ENCODE measurements at places on chromosomes 3 and 15.

- DNase-seq: peak; percentile 32
Measured at GRCh38 chr15:64507293-64507802, 47.0 kb downstream of the ZNF609 start.

GRCh38 chr3:87627316-87627715, 350.9 kb upstream of the POU1F1 start:
- DNase-seq: no peak

DNA sequence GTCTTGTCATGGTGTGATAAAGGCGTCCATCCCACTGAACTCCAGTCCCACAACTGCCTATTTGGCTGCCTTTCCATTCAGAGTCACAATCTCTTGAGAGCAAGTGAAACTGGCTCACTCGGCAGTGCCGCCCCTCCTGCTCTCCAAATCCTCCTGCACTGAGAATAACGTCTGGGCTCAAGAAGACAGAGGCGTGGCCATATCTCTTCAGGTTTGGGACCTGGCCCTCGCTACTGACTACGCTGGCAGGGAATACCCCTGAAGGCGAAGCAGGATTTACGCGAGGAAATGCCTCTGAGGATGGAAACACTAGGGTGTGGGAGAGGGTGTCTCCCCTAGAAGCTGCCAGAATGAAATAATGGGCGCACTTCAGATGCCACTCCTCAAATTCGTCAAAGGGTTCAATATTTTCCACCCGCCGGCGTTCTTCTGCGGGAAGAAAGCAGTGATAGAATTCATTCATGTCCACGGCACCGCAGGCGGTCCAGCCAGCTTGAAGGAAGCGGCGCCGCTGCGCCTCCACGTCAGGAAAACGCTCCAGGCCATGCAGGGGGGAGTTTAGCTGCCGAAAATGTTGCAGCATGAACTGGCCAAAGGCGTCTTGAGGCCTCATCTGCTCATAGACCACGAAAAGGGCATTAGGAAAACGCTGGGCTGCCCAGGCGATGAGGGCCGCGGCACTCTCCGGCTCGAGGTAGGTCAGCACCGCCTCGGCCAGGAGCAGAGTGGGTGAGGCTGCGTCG, 985 bp downstream of the LCMT2 start:
- DNase-seq: peak; percentile 14

- no peak for DNase-seq
Measured at GRCh38 chr3:151639418-151639740, 94.3 kb upstream of the AADACL2 start.

GRCh38 chr15:70539409-70539808, 223.9 kb downstream of the UACA start:
- DNase-seq: no peak

- no peak for DNase-seq
Measured at GRCh38 chr15:42279234-42279723, 6.0 kb upstream of the TMEM87A start.

DNA sequence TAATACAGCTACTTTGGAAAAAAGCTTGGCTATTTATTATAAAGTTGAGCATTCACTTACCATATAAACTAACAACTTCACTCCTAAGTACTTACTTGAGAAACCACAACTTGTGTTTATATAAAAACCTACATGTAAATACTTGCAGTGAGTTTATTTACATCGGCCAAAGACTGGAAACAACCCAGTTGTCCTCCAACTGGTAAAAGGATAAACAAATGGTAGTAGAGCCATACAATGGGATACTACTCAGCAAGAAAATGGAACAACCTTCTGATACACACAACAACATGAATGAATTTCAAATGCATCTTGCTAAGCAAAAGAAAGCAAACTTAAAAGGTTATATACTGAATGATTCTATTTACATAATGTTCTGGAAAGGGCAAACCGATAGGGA, 63.7 kb downstream of the SLC7A14 start:
- DNase-seq: no peak

- DNase-seq: no peak
Measured at GRCh38 chr3:186339180-186339918, 22.7 kb downstream of the DGKG start.

- peak; percentile 57 for DNase-seq
Measured at GRCh38 chr3:48966876-48967361, 23.1 kb upstream of the P4HTM start.

DNA sequence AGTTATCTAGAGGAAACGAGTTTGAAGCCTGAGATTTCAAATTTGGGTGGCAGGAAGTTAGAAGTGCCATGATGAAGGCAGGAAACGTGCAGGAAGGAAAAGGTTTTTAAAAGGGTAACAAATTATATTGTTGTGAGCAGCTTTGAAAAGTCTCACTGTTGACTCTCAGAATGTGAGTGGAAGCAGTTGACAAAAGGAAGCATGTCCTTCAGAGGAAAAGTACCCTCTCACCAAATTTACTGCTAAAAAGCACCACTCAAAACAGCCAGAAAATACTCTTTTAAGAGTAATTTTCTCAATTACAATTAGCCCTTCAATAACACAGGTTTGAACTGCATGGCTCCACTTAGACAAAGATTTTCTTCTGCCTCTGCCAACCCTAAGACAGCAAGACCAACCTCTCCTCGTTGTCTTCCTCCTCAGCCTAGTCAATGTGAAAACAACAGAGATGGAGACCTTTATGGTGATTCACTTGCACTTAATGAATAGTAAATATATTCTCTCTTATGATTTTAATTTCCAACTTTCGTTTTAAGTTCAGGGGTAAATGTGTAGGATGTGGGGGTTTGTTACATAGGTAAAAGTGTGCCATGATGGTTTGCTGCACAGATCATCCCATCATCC, 117.1 kb upstream of the LIPC start:
- DNase-seq: no peak

DNA sequence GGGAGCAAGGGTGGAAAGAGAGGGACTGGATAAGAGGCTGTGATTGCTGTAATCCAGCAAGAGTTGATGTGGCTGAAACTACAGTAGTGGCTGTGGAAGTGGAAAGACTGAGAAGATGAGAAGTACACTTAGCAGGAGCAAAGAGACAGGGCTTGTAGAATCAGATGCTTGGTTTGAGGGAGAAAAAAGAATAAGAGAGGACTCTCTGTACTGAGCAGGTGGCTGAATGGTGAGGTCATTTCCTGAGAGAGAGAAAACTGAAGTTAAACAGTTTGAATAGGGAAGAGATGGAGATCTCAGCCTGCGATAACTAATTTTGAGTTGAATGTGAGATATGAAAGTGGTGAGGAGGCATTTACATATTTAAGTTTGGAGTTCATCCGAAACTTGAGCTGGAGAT, 95.8 kb upstream of the SLC25A36 start:
- no peak for DNase-seq

DNA sequence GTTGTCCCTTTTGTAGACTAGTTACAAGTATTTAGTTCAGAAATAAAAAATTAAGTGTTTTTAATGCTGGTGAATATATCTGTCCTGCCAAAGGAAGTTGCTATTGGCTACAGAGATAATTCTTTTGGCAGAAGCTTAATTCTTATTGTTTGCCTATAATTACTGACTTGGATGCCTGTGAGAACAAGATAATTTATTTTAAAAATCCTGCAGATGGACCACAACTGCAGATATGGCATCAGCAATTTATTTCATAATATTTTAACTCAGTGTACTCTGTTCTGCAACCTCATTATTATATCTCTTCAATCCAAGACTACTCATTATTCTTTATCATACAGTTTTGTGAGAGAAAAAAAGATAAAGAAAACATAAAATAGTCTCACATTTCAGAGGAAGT, 789.8 kb downstream of the NAALADL2 start:
- DNase-seq: no peak

DNA sequence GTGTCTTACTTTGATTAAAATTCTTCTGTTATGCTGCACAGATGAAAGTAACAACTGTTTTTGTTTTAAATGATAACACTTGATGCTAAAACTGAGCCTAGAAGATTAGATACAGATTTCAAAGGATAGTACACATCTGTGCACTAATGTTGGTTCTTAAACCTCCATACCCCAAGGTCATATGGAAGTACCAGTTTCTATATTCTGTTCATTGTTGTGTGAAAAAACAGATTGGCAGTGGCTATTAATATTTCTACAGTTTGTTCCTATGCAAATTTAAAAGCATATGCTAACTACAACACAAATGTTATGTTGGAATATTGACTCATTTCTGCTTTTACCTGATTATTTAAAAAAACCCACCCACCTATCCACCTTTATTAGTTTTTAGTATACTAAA, 32.0 kb upstream of the GBE1 start:
- DNase-seq: no peak

DNA sequence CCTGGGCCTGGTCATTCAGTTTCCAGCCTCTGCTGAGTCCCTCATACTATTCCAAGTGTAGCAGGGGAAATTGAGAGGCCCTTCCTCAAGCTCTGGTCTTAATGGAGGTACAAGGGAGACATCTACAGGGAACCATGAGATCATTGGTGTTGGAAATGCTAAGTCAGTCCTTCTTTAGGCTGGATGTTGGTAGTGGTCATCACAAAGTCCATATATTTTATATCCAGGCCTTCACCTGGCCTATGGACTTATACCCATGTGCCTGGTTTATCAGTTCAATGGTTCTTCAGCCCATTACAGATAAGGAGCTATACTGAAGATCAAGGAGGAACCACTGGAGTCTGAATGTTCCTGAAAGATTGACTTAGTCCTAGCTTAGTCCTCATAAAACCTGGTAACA, 135.0 kb downstream of the STAG1 start:
- no peak for DNase-seq

GRCh38 chr3:81170298-81170697, 591.1 kb downstream of the GBE1 start:
- DNase-seq: no peak

All from prostate gland (tissue), 2 donors.